ENCODE measurements at places on chromosomes 16 and 17.

- no peak overlapping the region for H3K4me3 ChIP-seq
- H3K4me1 ChIP-seq = peaks cover 11% of the 10 kb centered on the region
- no peaks in the 10 kb centered on the region for H3K27me3 ChIP-seq
- H3K27ac ChIP-seq = no peak overlapping the region
- H3K36me3 ChIP-seq = peaks cover 8% of the 10 kb centered on the region
Observed at GRCh38 chr17:81254955-81255717, 16.0 kb downstream of the NDUFAF8 start.

GRCh38 chr16:79036541-79036940 lies 564.0 kb downstream of the MAF start:
- H3K36me3 ChIP-seq = no peaks in the 10 kb centered on the region
- H3K27me3 ChIP-seq = no peaks in the 10 kb centered on the region
- H3K4me1 ChIP-seq = no peaks in the 10 kb centered on the region
- DNase-seq = no peak
- H3K4me3 ChIP-seq = no peak overlapping the region

DNA sequence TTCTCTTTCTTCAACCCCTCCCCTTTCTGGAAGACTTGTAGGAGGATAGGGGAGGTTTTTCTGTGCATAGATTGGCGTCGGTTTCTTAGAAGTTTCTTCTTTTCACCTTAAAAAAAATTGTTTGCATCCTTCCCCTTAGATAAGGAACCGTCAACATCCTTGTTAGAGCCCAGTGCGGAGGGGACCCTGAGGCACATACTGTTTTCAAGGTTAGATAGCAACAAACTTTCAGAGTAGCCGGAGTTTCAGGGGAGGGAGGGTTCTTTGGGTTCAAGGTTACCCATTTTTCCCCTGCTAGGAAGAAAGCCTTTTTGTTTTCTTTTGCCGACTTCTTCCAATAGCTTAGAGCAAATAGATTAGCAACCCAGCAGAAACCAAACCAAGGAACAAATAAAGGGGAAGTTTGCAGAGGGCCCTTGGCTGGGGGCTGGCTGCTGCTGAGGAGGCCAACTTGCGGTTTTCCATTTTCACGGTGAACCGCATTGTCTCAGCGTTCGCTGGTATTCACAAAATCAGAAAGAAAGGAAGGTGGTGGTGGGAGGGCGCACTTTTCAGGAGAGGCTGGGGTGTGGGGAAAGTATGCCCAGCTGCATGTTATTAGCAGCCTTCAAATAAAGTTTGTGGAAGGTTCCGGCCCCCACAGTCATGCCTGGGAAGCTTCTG lies 28.8 kb downstream of the MSI2 start:
- H3K36me3 ChIP-seq = no peaks in the 10 kb centered on the region

- H3K4me3 ChIP-seq = no peak overlapping the region
- DNase-seq = no peak
- H3K27ac ChIP-seq = no peak overlapping the region
Observed at GRCh38 chr17:2051933-2052559, 2.9 kb upstream of the HIC1 start.

DNA sequence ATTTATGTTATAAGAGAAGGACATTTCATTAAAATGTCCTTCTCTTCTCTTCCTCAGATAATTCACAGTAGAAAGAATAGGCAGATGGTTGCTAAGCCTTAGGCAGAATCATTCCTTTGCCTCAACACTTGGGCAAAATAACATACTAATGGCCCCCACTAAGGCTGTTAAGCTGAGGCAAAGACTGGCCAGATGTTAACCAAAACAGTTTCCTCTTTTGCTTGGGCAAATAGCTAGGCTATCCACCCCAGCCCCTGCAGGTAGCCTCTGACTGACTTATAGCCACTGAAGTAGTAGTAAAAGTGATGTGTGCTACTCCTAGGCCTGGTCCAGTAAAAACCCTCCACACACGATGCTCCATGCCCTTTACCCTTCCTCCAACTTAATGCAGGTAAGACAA lies 55.2 kb downstream of the SPAG9 start:
- H3K27me3 ChIP-seq = no peaks in the 10 kb centered on the region
- H3K4me3 ChIP-seq = no peak overlapping the region
- DNase-seq = no peak
- H3K36me3 ChIP-seq = no peaks in the 10 kb centered on the region
- peaks cover 16% of the 10 kb centered on the region for H3K4me1 ChIP-seq

- no peak overlapping the region for H3K27ac ChIP-seq
- no peak overlapping the region for H3K4me3 ChIP-seq
- no peaks in the 10 kb centered on the region for H3K36me3 ChIP-seq
- H3K4me1 ChIP-seq = peaks cover 46% of the 10 kb centered on the region
- no peak for DNase-seq
- no peaks in the 10 kb centered on the region for H3K27me3 ChIP-seq
Observed at GRCh38 chr17:42424991-42425610, 2.0 kb upstream of the CAVIN1 start.

DNA sequence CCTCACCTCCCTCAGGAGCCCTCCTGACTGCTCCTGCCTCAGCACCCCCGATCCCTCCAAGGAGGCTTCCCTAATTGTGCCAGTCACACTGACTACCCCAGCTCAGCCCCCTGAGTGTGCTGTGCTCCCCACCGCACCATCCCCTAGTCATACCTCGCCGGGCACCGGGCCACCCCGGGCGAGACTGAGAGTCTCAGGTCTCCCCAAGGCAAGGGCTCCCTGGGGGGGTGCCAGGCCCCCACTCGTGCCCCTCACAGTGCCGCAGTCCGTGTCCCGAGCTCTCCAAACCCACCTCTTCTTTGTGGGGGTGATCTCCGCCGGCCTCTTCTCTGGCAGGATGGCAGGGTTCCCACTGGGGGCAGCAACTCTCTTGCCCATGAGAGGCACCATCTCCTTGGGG lies 3.2 kb downstream of the TRPV3 start:
- no peaks in the 10 kb centered on the region for H3K27me3 ChIP-seq
- H3K27ac ChIP-seq = no peak overlapping the region
- no peaks in the 10 kb centered on the region for H3K36me3 ChIP-seq

- no peak overlapping the region for H3K4me3 ChIP-seq
- H3K36me3 ChIP-seq = no peaks in the 10 kb centered on the region
- H3K27me3 ChIP-seq = no peaks in the 10 kb centered on the region
- H3K27ac ChIP-seq = no peak overlapping the region
- peaks cover 26% of the 10 kb centered on the region for H3K4me1 ChIP-seq
Observed at GRCh38 chr17:68576811-68577496, 24.2 kb downstream of the FAM20A start.

- no peak for DNase-seq
- no peak overlapping the region for H3K27ac ChIP-seq
- no peak overlapping the region for H3K4me3 ChIP-seq
- H3K4me1 ChIP-seq = no peaks in the 10 kb centered on the region
- no peaks in the 10 kb centered on the region for H3K36me3 ChIP-seq
Observed at GRCh38 chr17:10610884-10611283, 46.2 kb downstream of the MYH3 start.

DNA sequence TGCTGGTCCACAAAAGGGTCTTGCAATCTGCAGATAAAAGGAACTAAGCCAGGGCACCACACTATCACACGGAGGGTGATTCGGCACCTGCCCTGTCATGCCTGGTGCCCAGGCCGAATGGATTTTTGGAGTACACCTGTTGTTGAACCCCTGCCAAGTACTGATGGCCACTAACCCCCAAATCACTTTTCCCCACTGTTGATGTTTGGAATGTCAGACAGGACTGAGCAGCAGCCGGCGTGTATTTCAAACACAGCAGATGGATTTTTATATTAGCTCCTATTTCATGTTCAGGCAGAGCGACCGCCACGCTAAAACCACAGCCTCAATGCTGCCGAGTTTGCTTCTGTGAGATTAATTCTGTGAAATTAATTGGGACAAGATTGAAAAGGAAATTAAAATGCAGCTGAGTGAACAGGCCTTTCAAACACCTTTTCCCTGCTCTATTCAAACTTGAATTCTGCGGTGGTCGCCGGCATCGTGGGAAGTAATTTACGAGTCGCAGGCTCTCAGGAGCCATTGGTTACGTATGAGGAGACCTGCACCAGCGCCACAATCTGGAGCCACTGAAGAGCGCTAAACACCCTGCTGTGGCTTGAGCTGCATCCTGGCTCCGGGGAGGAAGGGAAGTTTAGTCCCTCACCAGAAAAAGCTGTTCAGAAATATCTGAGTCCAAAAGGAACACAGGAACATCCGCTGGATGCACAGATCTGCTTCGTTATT lies 48.5 kb downstream of the SNX11 start:
- H3K27ac ChIP-seq = no peak overlapping the region
- DNase-seq = no peak
- no peaks in the 10 kb centered on the region for H3K36me3 ChIP-seq
- no peak overlapping the region for H3K4me3 ChIP-seq
- peaks cover 45% of the 10 kb centered on the region for H3K27me3 ChIP-seq
- H3K4me1 ChIP-seq = no peaks in the 10 kb centered on the region

DNA sequence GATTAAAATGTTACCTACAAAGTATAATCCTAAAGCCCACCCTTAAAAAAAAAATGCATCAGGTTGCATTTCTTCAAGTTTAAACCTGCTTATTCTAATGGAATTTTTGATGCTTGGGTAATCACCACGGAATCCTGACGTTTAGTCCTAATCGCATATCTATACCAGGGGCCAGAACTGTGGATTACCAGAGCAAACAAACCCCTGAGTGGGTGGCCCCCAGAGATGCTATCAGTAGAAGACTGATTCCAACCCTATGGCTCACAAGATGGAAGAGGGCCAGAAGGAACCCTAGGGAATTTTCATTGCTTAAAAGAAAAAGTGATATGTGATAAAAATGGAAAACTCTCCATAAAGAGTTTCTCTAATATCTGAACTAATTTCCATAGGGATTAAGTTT lies 152.2 kb upstream of the NOG start:
- no peaks in the 10 kb centered on the region for H3K36me3 ChIP-seq
- H3K27me3 ChIP-seq = peaks cover 17% of the 10 kb centered on the region
- H3K4me1 ChIP-seq = no peaks in the 10 kb centered on the region
- H3K27ac ChIP-seq = no peak overlapping the region
- H3K4me3 ChIP-seq = no peak overlapping the region

DNA sequence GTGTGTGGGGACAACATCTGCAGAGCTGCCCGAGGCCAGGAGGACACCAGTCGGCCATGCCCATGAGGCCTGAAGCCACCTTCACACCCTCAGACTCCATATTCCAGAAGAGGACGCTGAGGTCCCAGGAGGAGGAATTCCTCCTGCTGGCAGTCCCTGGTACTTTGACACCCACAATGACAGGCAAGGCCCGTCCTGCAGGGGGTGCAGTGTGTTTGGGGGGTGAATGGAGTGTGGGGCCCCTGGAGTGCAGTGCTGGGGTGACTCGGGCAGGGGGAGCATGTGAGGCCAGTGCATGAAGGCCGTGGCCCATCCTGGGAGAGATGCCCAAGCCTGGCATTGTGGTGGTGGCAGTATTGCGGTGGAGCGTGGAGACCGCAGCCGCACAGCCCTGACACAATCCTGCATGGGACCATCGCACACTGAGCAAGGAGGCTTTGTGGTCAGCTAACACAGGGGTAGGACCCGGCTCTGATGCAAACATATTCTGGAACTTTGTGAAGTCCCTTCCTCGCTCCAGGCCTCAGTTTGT lies 52.2 kb downstream of the ZDHHC7 start:
- no peaks in the 10 kb centered on the region for H3K36me3 ChIP-seq
- H3K4me1 ChIP-seq = no peaks in the 10 kb centered on the region
- no peak overlapping the region for H3K4me3 ChIP-seq
- no peak for DNase-seq
- H3K27me3 ChIP-seq = no peaks in the 10 kb centered on the region
- H3K27ac ChIP-seq = no peak overlapping the region

GRCh38 chr16:85455534-85455933 lies 157.6 kb upstream of the GSE1 start:
- H3K4me1 ChIP-seq = peaks cover 11% of the 10 kb centered on the region
- no peak for DNase-seq
- no peak overlapping the region for H3K27ac ChIP-seq
- H3K36me3 ChIP-seq = no peaks in the 10 kb centered on the region

- peak; percentile 95 for DNase-seq
- H3K4me3 ChIP-seq = peak within 1 kb of the TSS; percentile 77
- H3K36me3 ChIP-seq = peaks cover 44% of the 10 kb centered on the region
- no peaks in the 10 kb centered on the region for H3K27me3 ChIP-seq
Observed at GRCh38 chr17:28357061-28357900, at the start of gene POLDIP2. POLDIP2 (minus strand) TSS chr17:28357527; CDS start chr17:28357448, 79 bp downstream.

GRCh38 chr17:78689029-78689428 lies 93.0 kb downstream of the CYTH1 start:
- H3K4me1 ChIP-seq = no peaks in the 10 kb centered on the region
- no peak overlapping the region for H3K4me3 ChIP-seq
- no peaks in the 10 kb centered on the region for H3K27me3 ChIP-seq
- no peaks in the 10 kb centered on the region for H3K36me3 ChIP-seq

DNA sequence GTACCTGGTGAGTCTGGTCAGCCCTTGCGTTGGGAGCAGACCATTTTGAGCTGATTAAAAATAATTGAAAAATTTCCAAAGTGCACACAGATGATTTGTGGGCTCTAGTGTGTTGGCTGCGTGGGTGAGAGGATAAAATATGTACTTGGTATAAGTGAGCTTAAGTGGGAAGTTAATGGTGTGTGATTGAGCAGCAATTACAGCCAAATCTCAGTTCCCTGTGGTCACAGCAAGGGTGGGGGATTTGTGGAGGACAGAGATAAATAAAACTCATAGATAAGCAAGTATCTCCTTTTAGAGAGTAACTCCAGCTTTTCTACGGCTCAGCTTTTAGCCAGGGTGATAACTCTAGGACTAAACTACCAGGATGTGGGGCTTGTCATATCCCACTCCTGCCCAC lies 390.4 kb downstream of the UTP18 start:
- no peak for DNase-seq
- H3K36me3 ChIP-seq = no peaks in the 10 kb centered on the region
- H3K4me1 ChIP-seq = no peaks in the 10 kb centered on the region
- H3K4me3 ChIP-seq = no peak overlapping the region
- H3K27ac ChIP-seq = no peak overlapping the region
- H3K27me3 ChIP-seq = peaks cover 5% of the 10 kb centered on the region

DNA sequence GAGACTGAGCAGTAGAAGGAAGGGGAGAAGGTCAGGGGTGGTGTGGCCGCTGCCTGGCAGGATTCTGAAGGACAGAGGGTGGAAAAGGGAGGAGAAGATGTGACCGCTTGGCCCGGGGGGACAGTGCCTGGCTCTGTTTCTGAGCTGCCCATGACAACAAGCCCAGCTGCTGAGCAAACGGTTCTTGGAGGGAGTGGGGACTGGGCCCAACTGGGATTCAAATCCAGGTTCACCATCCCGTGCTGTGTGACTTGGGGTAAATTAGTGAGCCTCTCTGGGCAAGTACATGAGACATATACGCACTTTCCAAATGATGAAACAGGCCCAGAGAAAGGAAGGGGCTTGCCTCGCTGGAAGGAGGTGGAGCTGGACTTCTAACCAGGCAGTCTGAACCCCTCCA lies 23.3 kb downstream of the SEC14L5 start:
- no peaks in the 10 kb centered on the region for H3K27me3 ChIP-seq
- H3K4me1 ChIP-seq = no peaks in the 10 kb centered on the region
- H3K27ac ChIP-seq = no peak overlapping the region
- DNase-seq = no peak
- no peak overlapping the region for H3K4me3 ChIP-seq

- peaks cover 59% of the 10 kb centered on the region for H3K4me1 ChIP-seq
- peak overlapping the region; percentile 86 for H3K27ac ChIP-seq
- DNase-seq = peak; percentile 34
- no peaks in the 10 kb centered on the region for H3K27me3 ChIP-seq
Observed at GRCh38 chr17:78358538-78359320, 1.1 kb downstream of the SOCS3 start.
